ENCODE measurements at places on chromosomes 3 and 15. TPM values are rescaled to one million over a fixed set of nuclear protein-coding genes. Genes with fewer than 3 reads are reported as not detected.
A peak's percentile ranks its signal among the peaks of the same experiment; 100 is the strongest.

The FAM174B gene
- 4.6 TPM for polyA plus RNA-seq

The HIGD2B gene
- not detected for polyA plus RNA-seq

The SLC24A5 gene
- not detected for polyA plus RNA-seq

The KNG1 gene
- polyA plus RNA-seq, result 0.04 TPM

- no peak for DNase-seq
Measured at GRCh38 chr15:101048581-101049030, 129.4 kb downstream of the LRRK1 start.

DNA sequence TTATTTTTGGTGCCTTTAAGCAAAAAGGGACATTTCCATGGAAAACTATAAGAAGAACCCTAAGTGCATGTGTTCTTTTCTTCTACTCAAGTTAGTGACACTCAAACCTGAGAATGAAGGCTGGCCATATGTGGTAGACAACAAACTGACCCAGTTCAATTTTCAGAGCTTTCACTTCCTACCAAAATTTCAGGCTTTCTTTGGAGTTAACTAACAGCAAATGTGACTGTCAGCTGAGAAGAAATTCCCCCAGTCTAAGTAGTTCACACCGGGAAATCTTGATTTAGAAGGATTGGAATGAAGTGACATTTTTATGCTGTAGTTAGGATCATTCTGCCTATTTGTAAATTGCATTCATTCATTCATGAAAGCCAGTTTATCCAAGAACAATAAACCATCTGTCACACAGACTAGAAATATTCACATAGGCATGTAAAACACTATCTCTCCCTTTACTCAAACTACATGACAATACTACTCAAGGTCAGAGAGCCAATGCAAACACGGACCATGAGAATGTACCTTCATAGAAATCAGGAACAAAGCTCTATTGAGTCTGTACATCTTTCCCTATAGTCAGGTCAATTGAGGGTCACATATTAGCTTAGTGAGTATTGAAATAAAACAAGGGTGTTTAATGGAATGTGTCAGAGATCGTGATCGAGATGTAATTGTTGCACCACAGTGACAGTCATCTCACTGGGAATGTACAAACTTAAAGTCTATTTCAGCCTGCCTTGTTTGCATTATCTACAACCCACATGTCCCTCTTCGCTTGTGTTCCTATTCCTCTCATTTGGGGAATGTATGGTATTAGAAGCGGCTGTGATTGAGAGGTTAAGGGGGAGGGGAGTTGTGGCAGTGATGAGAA, 113.8 kb upstream of the TGFBR2 start:
- DNase-seq, result no peak

GRCh38 chr3:58092521-58092920, 84.3 kb downstream of the FLNB start:
- DNase-seq, result no peak

DNA sequence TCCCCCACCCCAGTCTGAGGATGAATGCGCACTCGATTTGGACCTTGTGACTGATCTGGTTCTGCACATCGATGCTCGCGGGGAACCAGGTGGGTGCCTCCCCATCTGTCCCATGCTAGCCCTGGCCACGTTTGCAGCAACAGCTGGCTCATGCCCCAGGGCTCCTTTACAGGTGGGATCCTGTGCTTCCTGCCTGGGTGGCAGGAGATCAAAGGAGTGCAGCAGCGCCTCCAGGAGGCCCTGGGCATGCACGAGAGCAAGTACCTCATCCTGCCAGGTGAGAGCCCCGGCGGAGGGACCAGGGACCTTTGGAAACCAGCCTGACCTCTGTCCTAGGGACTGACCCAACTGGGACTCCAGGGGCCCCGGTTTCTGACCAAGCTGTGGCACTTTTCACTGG, 44.3 kb downstream of the DHX30 start:
- DNase-seq, result no peak

DNA sequence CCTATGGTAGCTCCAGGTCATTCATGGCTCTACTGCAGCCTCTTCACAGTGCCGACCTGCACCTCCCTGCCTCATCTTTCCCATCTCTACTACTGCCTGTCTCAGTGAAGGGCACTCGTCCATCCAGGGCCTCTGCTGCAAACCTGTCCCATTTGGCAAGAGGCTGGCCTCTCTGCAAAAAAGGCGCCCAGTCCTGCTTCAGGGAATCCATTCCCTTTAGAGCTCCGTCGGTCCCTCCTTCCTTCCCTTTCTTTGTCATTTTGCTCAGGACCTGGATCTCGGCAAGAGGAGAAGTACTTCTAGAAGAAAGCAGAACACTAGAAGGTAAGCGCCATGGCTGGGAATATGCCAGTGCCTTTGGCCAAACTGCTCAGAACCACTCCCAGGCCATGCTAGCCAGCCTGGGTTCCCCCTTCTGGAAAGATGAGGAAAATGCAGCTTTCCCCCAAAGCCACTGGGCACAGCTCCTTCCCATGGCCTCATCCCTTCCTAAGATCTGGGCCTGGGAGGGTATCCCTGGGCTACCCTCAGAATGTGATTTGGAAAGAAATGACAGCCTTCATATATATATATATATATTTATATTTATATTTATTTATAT, 6.4 kb upstream of the ISL2 start:
- peak; percentile 81 for DNase-seq

GRCh38 chr3:160279657-160280056, 54.4 kb downstream of the C3orf80 start:
- DNase-seq, result no peak

All from A549 (cell line).